ENCODE measurements at places on chromosomes 3 and 15. TPM values are rescaled to one million over a fixed set of nuclear protein-coding genes. Genes with fewer than 3 reads are reported as not detected.

GRCh38 chr3:15982667-15983196 lies 185.0 kb upstream of the ANKRD28 start:
- H3K4me3 ChIP-seq, result no peak overlapping the region
- peaks cover 10% of the 10 kb centered on the region for H3K4me1 ChIP-seq
- no peaks in the 10 kb centered on the region for H3K27me3 ChIP-seq
- H3K27ac ChIP-seq, result no peak overlapping the region
- DNase-seq, result peak; percentile 81

The CRBN gene
- 18.7 TPM for total RNA-seq

DNA sequence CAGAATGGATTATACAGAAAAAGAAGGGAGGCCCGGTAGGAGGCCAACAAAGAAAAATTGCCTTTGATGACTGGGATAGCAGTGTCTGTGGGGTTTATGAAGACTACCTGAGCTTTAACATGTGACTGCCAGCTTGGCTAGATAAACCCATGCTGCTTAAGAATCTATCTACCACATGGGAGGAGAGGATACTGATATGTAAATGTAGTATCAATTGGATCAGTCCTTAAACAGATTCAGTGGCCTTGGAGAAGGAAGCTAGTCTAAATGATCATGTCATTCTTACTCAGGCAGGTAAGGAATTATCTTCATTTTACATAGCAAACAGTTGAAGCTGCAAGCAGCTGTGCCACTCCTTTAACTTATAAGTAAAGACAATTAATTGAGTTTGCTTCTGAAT lies 50.0 kb upstream of the SYNPR start:
- H3K4me1 ChIP-seq, result no peaks in the 10 kb centered on the region
- no peaks in the 10 kb centered on the region for H3K36me3 ChIP-seq
- no peaks in the 10 kb centered on the region for H3K27me3 ChIP-seq
- H3K27ac ChIP-seq, result no peak overlapping the region
- DNase-seq, result no peak
- no peak overlapping the region for H3K4me3 ChIP-seq

The ANKRD63 gene
- total RNA-seq, result 0.72 TPM

GRCh38 chr3:33146791-33147445 lies 33.1 kb downstream of the CRTAP start:
- H3K27me3 ChIP-seq, result no peaks in the 10 kb centered on the region
- no peak overlapping the region for H3K4me3 ChIP-seq
- no peaks in the 10 kb centered on the region for H3K4me1 ChIP-seq
- no peak overlapping the region for H3K27ac ChIP-seq
